Substantia nigra (tissue), 51 donors: ENCODE measurements at places on chromosomes 1 and 21.

DNA sequence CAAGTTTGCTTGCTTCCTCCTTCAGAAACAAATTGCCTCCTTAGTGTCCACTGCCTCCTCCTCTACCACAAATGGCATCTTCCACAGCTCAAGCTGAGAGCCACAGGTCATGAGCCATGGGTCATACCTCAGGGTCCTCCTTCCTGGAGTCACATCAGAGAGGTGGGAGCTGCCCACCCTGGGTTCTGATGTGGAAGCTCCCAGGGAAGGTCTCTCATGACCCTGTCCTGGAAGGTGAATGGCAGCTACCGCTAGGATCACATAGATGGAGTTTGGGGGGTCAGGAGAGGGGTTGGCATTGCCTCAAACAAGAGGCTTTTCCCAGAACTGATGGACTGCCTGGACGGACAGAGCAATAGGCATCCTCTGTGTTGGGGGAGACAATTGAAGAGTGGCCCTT is 321.4 kb downstream of the MATN1 start:
- no peak for DNase-seq

GRCh38 chr1:232260861-232261260 is 369.1 kb downstream of the SIPA1L2 start:
- no peak for DNase-seq

- DNase-seq, result no peak
Observed at GRCh38 chr1:16019644-16020277, 1.9 kb upstream of the HSPB7 start.

GRCh38 chr1:208988811-208989222 is 594.7 kb upstream of the CAMK1G start:
- DNase-seq, result no peak

- no peak for DNase-seq
Observed at GRCh38 chr1:153742411-153743142, 14.7 kb downstream of the INTS3 start.

GRCh38 chr1:113048064-113048463 is 24.9 kb upstream of the LRIG2 start:
- no peak for DNase-seq

DNA sequence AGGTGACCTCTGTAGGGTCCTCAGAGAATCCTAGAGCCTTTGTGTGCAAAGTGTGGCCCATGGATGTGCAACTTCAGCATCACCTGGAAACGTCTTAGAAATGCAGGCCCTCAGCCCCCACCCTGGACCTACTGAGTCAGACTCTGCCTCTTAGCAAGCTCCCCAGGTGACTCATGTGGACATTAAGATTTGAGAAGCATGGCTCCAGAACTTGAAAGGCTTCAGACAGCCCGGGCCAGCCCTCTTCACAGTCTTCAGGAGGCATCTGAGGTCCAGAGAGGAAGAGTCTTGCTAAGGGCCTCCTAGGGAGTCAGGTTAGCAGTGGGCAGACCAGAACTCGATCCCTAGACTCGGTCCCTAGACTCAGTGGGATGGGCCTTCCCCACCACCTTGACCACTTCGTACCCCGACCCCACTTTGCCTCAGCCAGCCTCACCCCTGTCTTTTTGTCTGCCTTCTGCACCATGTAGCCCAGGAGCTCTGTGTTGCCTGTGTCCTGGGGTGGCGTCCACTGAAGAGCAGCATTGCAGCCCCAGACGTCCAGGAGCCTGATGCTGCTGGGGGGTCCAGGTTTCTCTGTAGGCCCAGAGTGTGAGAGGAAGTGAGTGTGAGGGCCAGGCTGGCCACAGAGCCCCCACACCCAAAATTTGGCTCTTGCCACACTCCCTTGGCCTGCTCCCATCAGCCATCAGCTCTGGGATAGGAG is 4.8 kb downstream of the MYBPH start:
- no peak for DNase-seq

DNA sequence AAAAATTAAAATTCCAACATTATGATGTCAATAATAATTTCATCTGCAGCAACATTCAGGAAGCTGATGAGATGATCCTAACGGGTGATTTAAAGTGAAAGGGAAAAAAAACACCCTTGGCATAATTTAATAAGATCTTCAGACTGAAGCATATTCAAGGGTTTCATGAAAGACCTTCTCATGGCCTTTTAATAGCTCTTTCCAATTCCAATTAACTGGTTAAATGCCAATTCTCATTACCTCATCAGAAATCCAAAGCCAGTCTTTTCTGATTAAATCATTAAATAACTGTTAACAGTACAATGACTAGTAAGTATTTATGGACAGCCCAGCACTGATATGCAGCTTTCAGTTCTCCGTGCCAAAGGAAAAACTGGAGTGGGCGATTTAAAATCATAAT is 407.5 kb downstream of the SMYD3 start:
- no peak for DNase-seq

DNA sequence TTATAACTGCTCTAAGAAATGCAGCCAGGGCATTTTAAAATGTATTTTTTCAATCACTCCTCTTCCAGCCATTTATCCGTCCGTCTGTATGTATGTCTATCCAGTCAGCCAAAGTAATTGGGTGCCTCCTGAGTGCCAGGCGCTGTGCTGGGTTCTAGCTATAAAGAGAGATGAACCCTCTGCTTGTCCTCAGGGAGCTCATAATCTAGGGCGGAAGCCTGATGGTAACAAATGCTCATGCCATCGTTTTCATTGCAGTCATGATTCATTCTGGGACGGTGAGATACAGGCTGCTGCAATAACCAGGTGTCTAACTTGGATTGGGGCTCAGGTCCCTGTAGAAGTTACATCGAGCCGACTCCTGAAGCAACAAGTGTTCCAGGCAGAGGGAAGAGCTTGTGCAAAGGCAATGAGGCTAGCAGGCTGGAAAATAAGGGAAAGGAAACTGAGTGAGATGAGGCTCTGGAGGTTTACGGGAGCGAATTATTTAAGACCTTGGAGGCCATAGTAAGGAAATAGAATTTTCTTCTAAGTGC is 11.6 kb downstream of the IFI6 start:
- no peak for DNase-seq

GRCh38 chr1:171983584-171983983 is 142.3 kb downstream of the DNM3 start:
- no peak for DNase-seq

DNA sequence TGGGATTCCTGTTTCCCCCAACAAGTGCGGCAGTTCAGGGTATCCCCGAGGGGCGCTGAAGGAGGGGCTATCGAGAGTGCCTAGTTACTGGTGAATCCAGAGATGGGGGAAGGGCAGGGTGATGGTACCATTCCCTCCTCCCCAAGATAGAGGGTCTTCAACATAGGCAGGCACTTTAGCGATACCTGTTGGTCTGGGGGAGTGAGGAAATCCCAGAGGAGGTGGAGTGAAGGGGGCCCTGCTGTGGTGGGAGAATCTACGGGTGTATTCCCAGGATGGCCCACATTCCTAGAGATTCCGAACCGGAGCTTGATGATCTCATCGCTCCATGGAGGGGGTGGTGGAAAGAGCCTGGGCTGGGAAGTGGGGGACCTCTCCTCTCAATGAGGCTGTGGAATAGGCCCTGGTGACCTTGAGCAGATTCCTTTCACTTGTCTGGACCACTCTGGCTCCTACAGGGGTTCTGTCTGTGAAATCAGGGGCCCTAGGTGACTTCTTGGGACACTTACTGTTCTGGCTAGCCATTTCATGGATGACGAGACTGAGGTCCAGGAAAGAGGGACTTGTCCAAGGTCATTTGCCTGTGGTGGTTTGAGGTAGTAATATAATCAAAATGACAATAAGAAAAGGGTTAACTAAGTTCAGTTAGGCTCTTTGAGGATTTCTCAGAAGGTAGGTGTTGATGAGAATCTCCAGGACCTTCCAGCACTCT is 52.7 kb upstream of the SYNC start:
- DNase-seq, result no peak

GRCh38 chr1:233614743-233615521 is 1.0 kb downstream of the KCNK1 start:
- no peak for DNase-seq

- no peak for DNase-seq
Observed at GRCh38 chr1:95223110-95223509, 10.9 kb upstream of the RWDD3 start.

DNA sequence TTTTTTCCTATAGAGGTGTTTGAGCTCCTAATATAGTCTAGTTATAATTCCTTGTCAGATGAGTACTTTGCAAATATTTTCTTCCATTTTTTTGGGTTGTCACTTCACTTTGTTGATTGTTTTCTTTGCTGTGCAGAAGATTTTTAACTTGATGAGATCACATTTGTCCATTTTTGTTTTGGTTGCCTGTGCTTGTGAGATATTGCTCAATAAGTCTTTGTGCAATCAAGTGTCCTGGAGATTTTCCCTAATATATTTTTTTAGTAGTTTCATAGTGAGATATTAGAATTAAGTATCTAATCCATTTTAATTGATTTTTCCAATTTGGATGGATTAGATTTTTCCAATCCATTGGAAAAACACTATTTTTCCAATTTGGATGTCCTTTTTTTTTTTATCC is 1395.5 kb downstream of the PLA2G4A start:
- no peak for DNase-seq

GRCh38 chr1:243520831-243521230 is 265.0 kb downstream of the SDCCAG8 start:
- DNase-seq, result no peak

DNA sequence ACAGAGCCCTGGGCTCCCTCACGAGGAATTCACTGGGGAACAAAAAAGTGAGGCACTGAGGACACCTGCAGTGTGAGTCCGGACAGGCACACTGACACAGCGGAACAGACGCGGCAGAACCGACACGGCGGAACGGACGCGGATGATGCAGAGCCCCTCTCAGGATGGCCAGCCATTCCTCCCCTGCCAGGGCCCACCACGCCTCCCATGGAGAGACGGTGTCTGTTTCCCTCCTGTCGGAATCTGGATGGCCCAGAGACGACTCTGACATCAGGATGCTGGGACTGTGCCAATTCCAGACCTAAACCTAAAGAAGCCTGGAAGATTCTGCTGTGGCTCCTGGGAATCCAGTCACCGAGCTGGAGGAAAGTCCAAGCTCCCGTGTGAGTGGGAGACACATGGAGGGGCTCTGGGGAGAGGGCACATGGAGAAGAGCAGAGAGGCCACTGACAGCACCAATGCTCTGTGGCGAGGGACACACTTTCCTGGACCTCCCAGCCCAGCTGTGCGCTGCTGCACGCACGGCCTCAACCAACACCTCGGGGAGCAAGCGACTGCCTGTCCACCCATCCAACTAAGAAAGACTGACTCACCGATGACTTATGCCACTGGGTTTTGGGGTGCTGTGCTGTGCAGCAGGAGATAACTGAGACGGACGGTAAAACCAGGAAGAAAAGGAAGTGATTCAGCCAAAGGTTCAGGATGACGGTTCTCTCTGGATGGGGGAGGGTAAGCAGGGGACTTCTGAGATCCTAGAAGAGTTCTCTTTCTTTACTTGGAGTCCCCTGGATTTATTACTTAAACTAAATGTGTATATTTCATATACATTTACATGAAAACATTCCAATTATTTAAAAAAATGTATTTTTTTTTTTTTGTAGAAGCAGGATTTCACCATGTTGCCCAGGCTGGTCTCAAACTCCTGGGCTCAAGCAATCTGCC is 23.3 kb downstream of the ZBTB17 start:
- DNase-seq, result no peak

DNA sequence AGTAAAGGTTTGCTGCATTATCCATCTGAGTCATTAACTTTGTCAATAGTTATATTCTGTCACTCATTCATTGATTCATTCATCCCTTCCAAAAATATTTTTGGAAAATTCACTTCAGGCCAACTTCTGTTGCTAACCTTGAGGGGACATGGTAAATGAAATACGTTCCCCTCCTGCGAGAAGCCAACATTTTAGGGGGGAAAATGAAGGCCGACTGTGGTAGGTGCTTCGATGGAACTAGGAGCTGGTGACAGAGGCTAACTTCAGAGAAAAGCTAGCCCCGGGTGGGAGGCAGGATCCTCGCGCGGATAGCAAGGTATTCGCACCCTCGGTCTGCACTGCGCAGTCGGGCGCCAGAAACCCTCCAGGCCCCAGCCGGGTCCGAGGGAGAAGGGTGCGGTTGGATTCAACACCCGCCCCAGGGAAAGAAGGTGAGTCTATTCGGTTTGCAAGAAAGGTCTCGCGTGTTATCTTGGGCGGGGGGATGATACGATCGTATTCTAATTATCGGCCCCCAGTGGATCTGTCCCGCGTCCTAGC is 646 bp upstream of the RRP15 start:
- no peak for DNase-seq
